NCI-H446 (cell line): ENCODE measurements at places on chromosomes 2 and 18.
A peak's percentile ranks its signal among the peaks of the same experiment; 100 is the strongest.

- no peak for DNase-seq
Measured at GRCh38 chr2:25960920-25961319, 21.4 kb downstream of the KIF3C start.

GRCh38 chr18:8991155-8991554 lies 111.3 kb upstream of the NDUFV2 start:
- DNase-seq = no peak

DNA sequence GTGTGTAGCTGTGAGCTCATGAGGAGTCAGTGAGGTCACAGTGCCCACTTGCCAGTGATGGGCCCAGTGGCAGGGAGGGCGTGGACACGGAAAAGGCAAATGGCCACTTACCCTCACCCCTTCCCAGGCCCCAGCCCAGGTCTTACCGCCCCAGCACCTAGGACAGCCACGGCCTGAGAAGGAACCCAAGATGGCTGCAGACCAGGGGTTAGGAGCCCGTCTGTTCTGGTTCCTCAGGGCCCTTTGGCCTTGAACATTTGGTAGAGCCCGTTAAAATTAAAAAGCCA lies 74.1 kb downstream of the EMX1 start:
- no peak for DNase-seq

GRCh38 chr2:7927691-7928090 lies 754.2 kb upstream of the ID2 start:
- no peak for DNase-seq

DNA sequence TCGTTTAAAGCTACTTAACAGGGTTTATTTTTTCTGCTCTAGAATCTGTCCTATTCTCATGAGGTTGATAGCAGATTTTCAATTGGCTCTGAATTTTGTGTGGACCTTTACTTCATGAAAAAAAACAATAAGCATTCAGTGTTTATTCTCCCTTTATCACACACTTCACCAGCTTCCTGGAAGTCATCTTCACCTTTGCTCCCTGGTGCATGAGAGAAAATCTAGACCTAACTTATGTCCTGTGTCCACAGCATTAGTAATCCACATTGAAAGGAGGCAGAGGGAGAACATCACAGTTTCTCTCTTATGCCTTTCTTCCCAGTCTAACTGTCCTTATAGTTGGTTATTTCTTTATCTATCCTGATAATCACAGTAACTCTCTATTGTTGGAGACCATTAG lies 316.1 kb downstream of the PTH2R start:
- no peak for DNase-seq

GRCh38 chr2:191615596-191615995 lies 62.3 kb upstream of the NABP1 start:
- no peak for DNase-seq

DNA sequence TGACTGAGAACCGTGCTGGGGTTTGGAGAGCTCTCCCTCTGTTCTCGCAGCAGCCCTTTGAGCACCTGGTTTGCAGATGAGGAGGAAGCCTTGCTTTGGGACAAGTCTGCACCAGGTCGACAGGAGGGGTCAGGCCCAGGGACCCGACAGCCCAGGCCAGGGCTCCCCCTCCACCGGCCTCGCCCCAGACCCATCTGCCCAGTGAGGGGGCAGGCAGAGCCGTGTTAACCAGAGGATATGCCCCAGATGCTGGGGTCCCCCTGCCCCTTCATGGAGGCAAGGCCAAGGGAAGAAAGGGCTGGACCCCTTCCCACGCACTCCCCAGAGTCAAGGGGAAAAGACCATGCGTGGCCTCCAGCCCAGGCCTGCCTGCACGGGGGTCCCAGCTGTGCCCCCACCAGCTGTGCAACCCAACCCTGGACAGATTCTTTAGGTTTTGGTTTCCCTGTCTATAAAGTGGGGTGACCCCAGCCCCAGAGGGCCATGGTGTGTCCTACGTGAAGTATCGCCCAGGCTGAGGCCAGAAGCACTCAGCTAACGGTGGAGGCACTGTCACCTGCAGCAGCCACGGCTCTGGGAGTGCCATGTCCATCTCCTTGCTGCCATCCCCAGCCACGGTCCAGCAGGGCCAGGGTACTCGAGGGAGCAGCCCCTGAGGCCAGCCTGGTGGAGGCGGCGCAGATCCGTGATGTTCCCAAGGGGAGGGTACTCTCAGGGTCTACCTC lies 4.8 kb upstream of the SNED1 start:
- no peak for DNase-seq

DNA sequence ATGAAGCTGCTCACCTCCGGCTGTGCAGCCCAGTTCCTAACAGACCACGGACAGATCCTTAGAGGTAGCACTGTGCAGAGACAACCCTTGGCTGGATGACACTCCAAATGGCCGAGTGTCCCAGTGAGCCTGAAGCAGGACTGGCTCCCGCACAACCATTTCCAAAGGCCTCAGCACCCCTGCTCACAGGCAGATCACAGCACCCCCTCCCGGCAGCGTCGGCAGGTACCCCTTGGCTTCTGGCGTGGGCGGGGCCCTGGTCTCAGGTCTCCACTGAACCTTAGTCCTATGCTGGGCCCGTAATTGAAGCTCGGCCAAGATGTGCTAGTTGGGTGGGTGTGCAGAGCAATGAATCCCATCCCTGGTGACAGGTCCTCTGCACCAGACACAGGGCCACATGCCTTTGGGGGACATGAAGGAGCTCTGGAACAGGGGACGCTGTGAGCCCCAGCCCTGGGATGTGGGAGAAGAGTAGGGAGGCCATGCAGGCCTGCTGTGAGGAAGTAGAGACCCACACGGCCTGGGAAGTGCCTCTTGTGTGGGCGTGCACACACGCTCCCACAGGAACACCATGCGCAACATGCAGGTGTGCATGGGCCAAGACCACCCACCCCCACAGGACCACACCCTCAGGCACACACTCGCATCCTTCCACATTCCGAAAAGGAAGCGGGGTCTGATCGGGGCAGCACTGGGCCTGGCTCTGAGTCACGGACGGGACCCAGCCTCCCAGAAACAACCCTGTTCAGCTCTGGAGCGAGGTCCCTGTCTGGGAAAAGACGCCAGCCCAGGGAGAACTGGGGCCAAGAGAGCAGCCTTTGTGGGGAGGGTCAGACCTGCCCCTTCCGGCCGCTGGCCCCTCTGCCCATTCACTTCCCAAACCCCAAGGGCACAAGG lies 2.8 kb downstream of the DUSP2 start:
- no peak for DNase-seq

DNA sequence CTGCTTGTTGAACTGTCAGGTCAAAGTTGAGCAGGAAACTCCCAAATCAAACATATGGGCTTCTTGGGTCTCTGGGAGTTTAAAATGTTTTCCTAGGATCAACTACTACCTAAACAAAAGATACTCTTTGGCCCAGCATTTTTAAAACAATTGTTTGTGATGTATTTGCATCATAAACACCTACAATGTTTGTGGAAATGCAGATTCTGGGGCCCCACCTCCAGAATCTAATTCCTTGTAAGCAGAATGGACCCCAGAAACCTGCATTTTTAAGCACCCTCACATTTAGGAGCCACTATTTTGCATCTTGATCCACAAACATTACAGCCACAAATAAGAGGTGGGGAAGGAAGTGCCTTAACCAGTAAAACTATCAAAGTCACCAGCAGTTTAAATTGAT lies 104.1 kb downstream of the TMEM131 start:
- DNase-seq = no peak

- DNase-seq = no peak
Measured at GRCh38 chr2:43233218-43234212, 7.1 kb upstream of the ZFP36L2 start.

DNA sequence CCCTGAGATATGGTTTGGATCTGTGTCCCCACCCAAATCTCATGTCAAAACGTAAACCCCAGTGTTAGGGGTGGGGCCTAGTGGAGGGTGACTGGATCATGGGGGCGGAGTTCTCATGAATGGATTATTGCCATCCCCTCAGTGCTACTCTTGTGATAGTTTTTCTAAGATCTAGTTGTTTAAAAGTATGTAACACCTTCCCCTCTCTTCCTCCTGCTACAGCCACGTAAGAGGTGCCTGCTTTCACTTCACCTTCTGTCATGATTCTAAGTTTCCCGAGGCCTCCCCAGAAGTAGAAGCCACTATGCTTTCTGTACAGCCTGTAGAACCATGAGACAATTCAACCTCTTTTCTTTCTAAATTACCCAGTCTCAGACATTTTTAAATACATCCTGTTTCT lies 16.9 kb downstream of the PUM2 start:
- DNase-seq = no peak

DNA sequence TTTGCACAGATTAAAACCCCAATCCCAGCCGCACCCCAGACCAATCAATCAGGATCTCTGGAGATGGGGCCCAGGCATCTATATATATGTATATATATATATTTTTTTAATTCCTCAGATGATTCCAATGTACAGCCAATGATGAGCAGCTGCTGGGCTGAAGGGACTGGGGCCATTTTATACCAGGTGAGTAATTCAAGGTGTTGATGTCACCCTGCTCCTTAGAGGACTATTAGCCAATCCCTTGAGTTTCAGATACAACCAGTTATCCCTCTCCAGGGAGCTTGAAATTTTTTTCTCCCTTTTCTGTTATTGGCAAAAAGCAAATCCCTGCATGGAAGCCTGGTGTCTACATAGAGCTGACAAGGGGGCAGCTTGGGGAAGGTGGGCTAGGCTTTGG lies 59.8 kb downstream of the MCFD2 start:
- DNase-seq = no peak

GRCh38 chr2:228180181-228181097 lies 1.0 kb downstream of the SPHKAP start:
- peak; percentile 3 for DNase-seq
